Chondrocyte (in vitro differentiated cells): ENCODE measurements at places on chromosomes 6 and 20. TPM values are rescaled to one million over a fixed set of nuclear protein-coding genes. Genes with fewer than 3 reads are reported as not detected.
A peak's percentile ranks its signal among the peaks of the same experiment; 100 is the strongest.

The BPIFA1 gene
- total RNA-seq: not detected in 3 replicates

DNA sequence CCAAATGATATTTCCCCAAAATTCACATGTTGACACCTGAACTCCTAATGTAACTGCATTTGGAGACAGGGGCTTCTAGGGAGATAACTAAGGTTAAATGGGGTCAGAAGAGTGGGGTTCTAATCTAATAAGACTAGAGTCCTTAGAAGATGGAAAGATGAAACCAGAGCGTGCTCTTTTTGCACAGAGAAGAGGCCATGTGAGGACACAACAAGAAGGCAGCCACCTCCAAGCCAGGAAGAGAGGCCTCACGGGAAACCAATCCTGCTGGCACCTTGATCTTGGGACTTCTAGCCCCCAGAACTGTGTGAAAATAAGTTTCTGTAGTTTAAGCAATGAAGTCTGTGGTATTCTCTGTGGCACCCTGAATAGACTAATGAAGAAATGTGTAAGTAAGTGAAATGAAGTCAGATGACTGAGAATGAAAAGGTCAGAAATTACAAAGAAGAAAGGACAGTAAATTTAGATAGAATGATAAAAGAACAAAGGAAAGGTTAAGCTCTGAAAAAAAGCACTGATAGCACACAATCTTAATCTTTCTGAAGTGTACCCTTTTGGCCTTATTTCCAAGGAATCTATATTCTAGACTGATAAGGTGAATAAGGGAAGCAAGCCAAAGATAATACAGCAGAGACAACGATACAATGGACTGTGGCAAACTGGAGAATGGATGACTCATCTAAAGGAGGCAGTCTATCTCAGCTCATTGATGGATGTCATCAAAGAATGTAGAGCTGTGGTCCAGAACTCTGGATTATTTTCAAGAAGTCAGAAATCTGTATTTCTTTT lies 110.4 kb downstream of the MYB start:
- no peaks in the 10 kb centered on the region for H3K4me1 ChIP-seq
- no peak for DNase-seq
- H3K27me3 ChIP-seq: no peaks in the 10 kb centered on the region
- peaks cover 20% of the 10 kb centered on the region for H3K36me3 ChIP-seq
- no peak overlapping the region for H3K4me3 ChIP-seq

DNA sequence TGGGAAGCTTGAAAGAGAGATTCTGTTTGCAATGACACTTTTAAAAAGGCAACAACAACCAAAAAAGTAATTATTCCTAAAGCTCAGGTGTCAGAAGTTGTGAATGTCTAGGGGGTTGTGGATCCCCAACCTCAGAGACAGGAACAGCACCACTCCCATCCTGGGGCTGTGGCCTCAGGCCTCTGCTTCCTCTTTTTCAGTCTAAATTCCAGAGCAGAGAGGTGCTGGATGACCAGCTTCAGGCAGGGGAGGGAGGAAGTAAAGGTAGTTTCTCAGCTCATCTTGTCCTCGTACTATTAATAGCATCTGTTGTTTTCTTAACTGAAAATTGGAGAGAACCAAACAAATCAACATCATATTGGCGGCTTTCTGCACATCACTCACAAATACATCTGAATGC lies 8.3 kb downstream of the NT5E start:
- no peaks in the 10 kb centered on the region for H3K27me3 ChIP-seq
- H3K36me3 ChIP-seq: no peaks in the 10 kb centered on the region
- H3K4me1 ChIP-seq: peaks cover 78% of the 10 kb centered on the region
- no peak for DNase-seq
- H3K27ac ChIP-seq: peak overlapping the region; percentile 59
- H3K4me3 ChIP-seq: no peak overlapping the region

The XKR7 gene
- total RNA-seq: 0.02 TPM in 1 of 3 replicates, not detected in the others

GRCh38 chr6:46821458-46821881 lies 28.3 kb downstream of the MEP1A start:
- no peaks in the 10 kb centered on the region for H3K36me3 ChIP-seq
- H3K4me3 ChIP-seq: no peak overlapping the region

- peak; percentile 77 for DNase-seq
- H3K27ac ChIP-seq: no peak overlapping the region
- peaks cover 33% of the 10 kb centered on the region for H3K27me3 ChIP-seq
- H3K36me3 ChIP-seq: no peaks in the 10 kb centered on the region
Measured at GRCh38 chr20:63067721-63068560, 61.2 kb upstream of the BHLHE23 start.

The SSR1 gene
- total RNA-seq: 236 to 416 TPM (median 247 TPM) in 3 replicates

GRCh38 chr6:139676718-139677117 lies 302.3 kb upstream of the CITED2 start:
- H3K36me3 ChIP-seq: no peaks in the 10 kb centered on the region
- no peak overlapping the region for H3K4me3 ChIP-seq
- peaks cover 23% of the 10 kb centered on the region for H3K4me1 ChIP-seq
- DNase-seq: no peak
- no peak overlapping the region for H3K27ac ChIP-seq
- no peaks in the 10 kb centered on the region for H3K27me3 ChIP-seq

GRCh38 chr20:36924167-36925045 lies 27.1 kb downstream of the SAMHD1 start:
- no peak overlapping the region for H3K27ac ChIP-seq
- no peaks in the 10 kb centered on the region for H3K4me1 ChIP-seq
- H3K27me3 ChIP-seq: no peaks in the 10 kb centered on the region
- no peak overlapping the region for H3K4me3 ChIP-seq

The LINC00237 gene
- total RNA-seq: not detected in 3 replicates

- H3K4me3 ChIP-seq: no peak overlapping the region
- no peak for DNase-seq
- no peak overlapping the region for H3K27ac ChIP-seq
- H3K4me1 ChIP-seq: peaks cover 12% of the 10 kb centered on the region
Measured at GRCh38 chr6:11622156-11622555, 84.6 kb downstream of the TMEM170B start.

DNA sequence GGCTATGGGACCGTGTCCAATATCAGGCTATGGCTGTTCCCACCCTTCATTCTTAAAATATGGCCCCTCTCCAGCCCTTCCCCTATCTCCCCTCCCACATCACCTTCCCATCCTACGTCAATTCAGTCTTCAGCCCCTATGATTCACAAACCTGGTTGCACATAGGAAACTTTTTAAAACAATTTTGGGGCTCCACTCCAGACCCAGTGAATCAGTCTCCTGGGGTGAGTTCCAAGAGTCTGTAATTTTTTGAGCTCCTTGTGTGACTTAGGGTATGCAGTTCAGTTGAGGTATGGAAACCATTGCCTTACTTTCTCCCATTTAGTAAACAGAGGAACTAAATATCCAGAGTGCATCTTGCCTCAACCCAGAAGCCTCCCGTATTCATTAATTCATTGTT lies 5.5 kb downstream of the HNF4A start:
- no peak overlapping the region for H3K27ac ChIP-seq
- H3K4me3 ChIP-seq: no peak overlapping the region
- H3K4me1 ChIP-seq: no peaks in the 10 kb centered on the region
- H3K36me3 ChIP-seq: no peaks in the 10 kb centered on the region
- H3K27me3 ChIP-seq: peaks cover 24% of the 10 kb centered on the region

The DIDO1 gene
- total RNA-seq: 41.6 to 53.8 TPM (median 42.5 TPM) in 3 replicates

DNA sequence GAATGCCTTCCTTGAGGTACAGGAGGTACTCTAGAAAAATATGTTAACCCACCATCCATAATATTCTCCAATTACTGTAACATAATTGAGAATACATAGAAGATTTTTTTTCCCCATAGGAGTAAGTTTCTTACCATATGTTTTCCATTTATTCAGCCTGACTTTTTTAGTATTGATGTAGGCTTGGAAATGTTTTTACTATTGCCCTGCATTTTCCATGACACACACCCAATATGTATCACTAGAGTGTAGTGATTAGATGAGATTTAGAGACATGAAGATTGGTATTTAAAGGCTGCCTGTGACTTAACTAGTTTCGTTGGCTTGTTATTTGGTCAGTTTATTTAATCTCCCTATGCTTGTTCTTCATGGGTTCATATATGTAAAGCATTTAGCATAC lies 39.5 kb downstream of the KCNQ5 start:
- no peak for DNase-seq
- no peaks in the 10 kb centered on the region for H3K27me3 ChIP-seq
- H3K4me3 ChIP-seq: no peak overlapping the region
- H3K4me1 ChIP-seq: peaks cover 9% of the 10 kb centered on the region
- H3K27ac ChIP-seq: no peak overlapping the region
- peaks cover 1% of the 10 kb centered on the region for H3K36me3 ChIP-seq

- DNase-seq: no peak
- peaks cover 63% of the 10 kb centered on the region for H3K4me1 ChIP-seq
- H3K4me3 ChIP-seq: no peak overlapping the region
- no peaks in the 10 kb centered on the region for H3K36me3 ChIP-seq
- no peaks in the 10 kb centered on the region for H3K27me3 ChIP-seq
Measured at GRCh38 chr6:161435748-161436070, 161.8 kb upstream of the AGPAT4 start.

The KIF25 gene
- total RNA-seq: not detected in 3 replicates

DNA sequence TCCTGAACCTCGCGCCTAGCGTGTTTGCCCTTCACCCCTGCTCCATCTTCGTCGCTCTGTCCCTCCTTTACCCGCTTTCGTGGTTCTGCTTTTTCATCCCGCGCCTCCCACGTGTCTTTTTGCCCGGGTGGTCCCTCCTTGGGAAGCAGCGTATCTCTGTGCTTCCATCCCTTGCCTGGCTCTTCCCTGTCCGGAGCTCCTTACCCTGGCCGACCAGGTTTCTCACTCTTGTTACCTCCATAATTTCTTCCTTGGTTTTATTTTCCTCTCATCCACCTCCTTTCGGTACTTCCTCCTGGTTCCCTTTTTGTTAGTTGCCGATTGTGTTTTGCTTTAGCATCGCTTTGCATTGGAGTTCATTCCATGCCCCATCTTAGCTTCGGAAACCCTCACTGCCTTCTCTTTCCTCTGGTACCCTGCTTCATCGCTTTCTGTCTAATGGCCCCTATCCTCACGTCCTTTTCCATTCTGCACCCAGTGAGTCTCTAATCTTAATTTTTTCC lies 735 bp downstream of the FAM135A start:
- H3K4me3 ChIP-seq: peak overlapping the region; percentile 95
- no peaks in the 10 kb centered on the region for H3K27me3 ChIP-seq
- H3K27ac ChIP-seq: peak overlapping the region; percentile 92
- peaks cover 19% of the 10 kb centered on the region for H3K4me1 ChIP-seq
- H3K36me3 ChIP-seq: no peaks in the 10 kb centered on the region

The PDE10A gene
- total RNA-seq: 10.4 to 14.3 TPM (median 13.7 TPM) in 3 replicates

GRCh38 chr6:42199106-42199981 lies 4.6 kb upstream of the GUCA1B start:
- no peak overlapping the region for H3K4me3 ChIP-seq
- DNase-seq: no peak

DNA sequence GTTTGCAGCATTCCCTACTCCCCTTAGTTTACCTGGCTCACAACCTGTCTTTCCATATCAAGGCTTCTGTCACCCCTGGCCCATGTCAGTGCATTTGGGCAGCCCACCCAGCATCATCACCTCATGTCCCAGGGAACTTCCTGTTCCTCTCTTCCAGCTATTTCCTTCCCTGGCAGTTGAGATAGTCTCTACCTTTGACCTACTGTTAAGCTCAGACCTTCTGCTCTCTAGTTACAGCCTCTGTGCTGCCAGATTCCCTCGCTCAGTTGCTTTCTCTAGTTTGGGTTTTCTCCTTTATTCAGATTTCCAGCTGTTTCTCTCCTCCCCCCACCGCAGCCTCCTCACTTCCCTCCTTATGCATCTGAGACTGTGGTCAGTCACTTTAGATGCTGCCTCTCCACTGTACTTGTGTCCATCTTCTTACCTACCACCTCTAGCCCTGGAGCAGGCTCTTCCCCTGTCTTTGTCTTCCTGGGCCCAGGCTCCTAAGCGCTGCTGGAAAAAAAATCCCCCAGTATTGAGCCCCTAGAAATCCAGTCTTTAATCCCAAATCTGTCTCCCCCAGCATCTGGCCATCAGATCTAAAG lies 16.3 kb downstream of the PTPN1 start:
- DNase-seq: no peak
- no peaks in the 10 kb centered on the region for H3K36me3 ChIP-seq
- no peak overlapping the region for H3K27ac ChIP-seq
- no peak overlapping the region for H3K4me3 ChIP-seq

GRCh38 chr20:38043512-38044300 lies 10.2 kb downstream of the RPRD1B start:
- peaks cover 6% of the 10 kb centered on the region for H3K36me3 ChIP-seq
- DNase-seq: no peak
- H3K27ac ChIP-seq: peak overlapping the region; percentile 65
- H3K4me3 ChIP-seq: no peak overlapping the region
- peaks cover 21% of the 10 kb centered on the region for H3K4me1 ChIP-seq

DNA sequence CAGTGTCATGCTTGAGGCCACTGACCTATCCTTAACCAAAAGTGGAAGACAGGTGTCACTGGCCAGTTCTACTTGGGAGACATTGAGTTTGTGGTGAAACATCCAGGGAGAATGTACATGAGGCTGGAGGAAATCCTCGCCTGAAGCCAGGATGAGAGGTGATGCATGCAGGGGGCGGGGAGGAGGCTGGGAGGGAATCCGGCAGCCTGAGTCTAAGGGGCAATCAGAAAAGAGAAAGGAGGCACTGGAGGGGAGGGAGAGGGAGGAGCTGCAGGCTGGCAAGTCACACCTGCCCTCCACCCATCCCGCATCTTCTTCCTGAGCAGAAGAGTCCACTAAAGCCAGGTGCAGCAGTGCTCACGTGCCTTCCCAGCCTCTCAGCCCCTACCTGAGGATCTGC lies 14.9 kb upstream of the DDO start:
- no peak overlapping the region for H3K4me3 ChIP-seq
- no peaks in the 10 kb centered on the region for H3K4me1 ChIP-seq
- H3K27ac ChIP-seq: no peak overlapping the region
- H3K27me3 ChIP-seq: peaks cover 38% of the 10 kb centered on the region
- no peaks in the 10 kb centered on the region for H3K36me3 ChIP-seq
